ENCODE measurements at places on chromosomes 1 and 21.
A peak's percentile ranks its signal among the peaks of the same experiment; 100 is the strongest.

DNA sequence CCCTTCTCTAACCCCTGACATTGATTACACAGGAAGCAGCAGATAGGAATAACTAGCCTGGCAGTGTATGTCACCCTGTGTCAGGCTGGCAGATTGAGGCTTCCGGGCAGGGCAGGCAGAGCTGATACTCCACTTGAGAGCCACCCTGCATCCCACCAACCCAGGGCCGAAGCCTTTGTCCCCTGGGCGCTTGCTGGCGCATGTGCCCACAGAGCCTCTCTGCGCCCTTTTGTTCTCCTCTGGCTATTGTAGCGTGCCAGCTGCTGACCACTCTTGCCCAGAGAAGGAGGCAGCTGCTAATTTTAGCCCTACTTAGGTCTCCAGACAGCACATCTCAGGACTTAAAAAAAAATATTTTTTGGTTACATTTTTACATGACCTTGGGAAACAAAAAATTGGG, 304.9 kb downstream of the HHAT start:
- DNase-seq: no peak

GRCh38 chr1:232276651-232277050, 353.3 kb downstream of the SIPA1L2 start:
- no peak for DNase-seq

DNA sequence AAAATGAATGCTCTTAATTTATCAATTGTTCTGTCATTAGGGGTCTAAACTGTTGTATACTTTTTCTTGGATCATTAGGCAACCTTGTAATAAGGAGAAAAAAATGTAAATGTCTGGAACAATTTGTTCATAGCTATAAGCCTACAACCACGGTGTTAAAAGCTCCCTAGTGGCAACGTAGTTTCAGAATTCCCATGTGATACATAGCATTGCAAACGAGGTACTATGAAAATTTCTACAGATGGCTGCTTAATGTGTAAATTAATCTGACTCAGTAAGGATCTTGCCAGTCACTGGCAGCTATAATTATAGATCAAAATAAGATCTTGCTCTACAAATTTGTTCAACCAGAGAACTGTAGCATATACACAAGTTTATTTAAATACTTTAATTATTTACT, 304.1 kb upstream of the ADGRL4 start:
- no peak for DNase-seq

DNA sequence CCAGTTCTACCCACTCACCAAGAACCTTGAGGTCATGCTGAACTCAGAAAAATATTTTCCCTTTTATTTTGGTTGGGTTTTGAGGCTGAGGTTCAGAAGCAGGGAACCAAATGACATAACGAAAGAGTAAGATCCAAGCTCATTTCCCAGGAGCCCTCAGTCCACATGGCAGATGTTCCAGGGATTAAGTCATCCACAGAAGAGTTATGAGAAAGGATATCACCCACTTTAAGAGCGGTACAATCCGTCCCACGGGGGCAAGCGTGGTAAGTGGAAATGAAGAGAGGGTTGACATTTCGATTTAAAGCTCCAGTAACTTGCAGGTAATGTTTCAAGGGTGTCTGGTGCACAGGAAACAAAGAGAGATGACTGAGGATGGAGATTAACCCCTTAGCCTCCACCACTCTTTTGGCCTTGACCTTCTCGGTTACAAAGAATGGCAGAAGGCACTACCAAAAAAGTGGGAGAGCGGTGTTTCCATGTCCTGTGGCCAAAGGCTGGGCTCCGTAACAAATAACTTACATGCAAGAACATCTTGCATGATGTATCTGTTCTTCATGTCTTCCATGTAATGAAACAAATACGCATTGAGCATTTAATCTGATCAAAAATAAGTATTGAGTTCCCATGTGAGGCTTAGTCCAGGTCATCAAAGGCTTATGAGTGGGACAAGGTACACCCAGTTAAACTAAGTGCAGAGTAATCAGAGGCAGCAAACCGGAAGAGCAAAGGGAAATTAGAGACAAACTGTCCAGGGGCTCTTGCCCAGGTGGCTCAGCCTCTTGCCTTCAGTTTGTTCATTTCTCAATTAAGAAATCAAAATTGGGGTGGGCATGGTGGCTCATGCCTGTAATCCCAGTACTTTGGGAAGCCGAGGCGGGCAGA, 241.4 kb downstream of the TOMM20 start:
- no peak for DNase-seq

DNA sequence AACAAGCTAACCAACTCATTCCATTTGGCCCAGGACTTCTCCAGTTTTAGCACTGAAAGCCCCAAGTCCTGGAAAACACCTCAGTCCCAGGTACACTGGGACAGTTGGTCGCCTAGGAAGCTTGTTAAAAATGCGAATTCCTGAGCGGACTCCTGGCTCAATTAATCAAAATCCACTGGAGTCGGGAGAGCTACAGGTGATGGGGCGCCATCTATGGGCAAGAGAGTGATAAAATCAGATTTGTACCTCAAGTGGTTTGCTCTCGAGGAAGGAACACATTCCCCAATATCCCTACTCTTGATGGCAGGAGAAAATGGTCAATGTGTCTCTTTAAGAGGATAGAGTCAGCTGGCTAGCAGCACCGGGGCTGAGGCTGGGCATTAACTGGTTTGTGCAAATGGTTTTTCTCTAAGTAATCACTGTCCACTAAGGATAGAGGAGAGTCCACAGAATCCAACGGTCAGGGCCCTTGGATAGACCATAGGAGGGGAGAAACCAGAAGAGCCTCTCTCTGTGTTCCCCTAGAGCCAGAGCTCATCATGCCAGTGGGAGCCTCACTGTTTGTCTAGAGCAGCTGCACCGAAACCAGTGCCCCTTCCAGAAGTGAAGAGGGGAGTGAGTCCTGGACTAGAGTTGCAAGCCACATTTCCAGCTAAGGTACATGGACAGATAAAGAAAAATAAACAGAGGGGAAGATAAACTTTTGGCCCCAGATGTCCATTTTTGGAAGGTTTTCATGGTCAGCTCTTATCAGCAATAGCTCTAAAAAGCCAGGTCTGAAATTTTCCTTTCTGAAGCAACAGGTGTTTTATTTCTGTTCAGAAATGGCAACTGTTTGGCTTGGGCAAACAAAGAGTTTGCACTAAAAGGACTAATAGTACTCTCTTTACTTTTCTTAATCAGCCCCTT, 148.5 kb downstream of the TENT5C start:
- no peak for DNase-seq

DNA sequence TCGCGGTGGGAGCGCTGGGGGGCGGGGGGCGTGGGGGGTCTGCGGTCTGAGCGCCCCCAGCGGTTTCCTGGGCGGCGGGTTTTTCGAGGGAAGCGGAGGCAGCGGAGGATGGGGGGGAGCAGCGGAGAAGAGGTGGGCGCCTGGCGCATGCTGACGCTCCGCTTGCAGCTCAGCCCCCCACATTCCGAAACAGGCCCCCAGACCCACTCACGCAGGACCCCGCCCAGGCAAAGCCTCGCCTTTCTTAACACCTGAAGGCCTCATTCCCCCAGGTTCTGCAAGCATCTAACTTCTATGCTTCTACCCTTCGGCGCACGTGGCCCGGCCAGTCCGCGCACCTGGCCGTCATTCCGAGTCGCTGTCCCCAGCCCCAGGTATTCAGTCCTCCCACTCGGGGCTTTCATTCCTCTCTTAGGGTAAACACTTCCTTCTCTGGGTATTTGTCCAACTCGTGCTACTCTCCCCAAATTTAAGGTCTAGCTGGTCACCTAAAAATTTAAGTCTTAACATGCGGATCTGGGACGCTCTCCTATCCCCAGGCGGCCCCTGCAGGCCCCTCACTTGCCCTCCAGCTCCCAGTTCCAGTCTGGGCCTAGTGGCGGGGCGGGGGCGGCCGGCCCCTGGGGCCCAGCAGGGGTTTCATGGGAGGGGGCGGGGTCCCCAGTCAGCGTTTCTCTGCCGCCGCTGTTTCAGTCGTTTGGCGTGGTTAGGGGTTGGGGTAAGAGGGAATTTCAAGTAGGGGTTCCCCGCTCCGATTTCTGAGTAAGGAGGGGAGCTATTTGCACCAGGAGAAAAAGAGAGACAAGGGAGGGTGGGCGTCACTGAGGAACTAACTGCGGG, 2.8 kb upstream of the ZBTB7B start:
- peak; percentile 56 for DNase-seq

DNA sequence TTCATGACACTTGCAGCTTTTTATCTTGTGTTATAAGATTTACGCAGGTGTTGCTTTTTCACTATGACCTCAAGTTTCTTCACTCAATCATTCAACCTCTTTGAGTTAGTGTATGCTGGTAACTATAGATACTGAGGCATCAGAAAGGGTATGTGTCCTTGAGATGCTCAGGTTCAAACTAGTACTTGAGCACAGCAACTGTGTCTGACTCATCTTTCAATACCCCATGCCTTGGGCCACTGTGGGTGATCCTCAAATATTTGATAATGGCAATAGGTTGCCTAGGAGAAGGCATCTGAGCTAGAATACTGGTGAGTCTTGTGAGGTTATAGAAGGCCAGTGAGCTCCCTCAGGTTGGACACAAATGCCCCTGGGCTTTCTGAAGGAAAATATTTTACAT, 88.1 kb upstream of the SPATA6 start:
- no peak for DNase-seq

DNA sequence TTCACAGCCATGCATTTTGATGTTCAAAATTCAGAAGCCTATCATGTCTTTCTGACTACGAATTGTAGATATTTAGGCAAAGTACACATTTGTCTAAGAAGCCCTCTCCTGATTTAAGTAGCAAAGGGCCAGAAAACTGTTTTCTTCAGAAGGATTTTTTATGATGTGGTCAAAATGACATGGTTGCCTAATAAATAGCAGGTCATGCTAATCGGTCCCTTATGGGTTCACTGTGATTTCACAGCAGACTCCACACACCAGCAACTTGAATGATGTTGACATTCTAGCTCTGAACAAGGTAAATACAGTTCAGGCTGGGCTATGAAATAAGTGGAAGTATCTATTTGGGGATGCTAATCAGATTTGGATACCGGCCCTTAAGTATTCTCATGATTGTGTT, 178.7 kb upstream of the DPYD start:
- no peak for DNase-seq

Measured in activated T-helper 9 cell treated with anti-CD3 and anti-CD28 coated beads, Interleukin-2, amount 50 U/mL, for 16 hours (primary cell).